ENCODE measurements at places on chromosomes 11 and 22.

- no peak for DNase-seq
Observed at GRCh38 chr11:109075976-109076375, 346.0 kb upstream of the C11orf87 start.

DNA sequence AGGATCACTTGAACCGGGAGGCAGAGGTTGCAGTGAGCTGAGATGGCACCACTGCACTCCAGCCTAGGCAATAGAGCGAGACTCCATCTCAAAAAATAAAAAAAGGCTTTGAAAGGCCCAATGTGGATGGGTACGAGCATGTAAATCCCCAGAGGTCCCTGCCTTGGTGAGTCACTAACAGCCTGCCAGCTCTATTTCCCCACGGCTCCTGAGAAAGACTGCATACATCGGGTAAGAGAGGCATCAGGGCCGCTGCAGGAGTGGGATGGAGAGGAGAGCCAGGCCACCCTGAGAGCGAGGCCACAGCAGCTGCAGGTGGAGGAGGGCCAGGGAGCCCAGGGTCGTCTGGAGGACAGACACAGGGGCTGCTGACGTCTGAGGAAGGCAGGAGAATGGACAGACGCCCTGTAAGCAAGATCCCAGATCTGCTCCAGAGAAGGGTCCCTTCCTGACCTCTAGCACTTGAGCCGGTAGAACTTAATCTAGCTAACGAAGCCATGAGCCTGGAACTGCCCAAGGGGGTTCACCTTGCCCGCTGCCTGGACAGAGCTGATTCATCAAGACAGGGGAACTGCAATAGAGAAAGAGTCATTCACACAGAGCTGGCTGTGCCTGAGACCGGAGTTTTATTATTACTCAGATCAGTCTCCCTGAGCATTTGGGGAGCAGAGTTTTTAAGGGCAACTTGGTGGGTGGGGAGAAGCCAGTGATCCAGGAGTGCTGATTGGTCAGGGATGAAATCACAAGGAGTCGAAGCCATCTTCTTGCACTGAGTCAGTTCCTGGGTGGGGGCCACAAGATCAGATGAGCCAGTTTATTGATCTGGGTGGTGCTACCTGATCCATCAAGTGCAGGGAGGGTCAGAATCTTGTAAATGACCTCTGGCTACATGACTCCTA, 5.1 kb upstream of the KRTAP5-9 start:
- DNase-seq, result no peak

DNA sequence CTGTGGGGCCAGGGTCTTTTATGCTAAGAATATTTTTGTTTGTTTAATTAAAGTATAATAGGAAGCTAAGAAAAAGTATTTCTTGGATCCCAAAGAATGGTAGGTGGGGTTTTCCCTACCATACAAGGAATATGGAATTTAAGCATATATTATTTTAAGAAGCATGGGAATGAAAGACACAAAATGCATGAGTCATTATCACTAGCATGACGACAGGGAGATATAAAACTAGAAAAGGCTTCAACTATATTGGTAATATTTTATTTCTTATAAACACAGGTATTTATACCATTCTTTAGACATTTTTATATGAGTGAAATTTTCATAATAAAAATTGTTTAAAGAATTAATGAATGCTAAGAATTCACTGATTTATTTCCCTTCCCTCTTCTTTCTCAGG, 39.3 kb upstream of the SOX6 start:
- DNase-seq, result no peak

GRCh38 chr11:116690611-116691010, 82.2 kb downstream of the BUD13 start:
- DNase-seq, result no peak

DNA sequence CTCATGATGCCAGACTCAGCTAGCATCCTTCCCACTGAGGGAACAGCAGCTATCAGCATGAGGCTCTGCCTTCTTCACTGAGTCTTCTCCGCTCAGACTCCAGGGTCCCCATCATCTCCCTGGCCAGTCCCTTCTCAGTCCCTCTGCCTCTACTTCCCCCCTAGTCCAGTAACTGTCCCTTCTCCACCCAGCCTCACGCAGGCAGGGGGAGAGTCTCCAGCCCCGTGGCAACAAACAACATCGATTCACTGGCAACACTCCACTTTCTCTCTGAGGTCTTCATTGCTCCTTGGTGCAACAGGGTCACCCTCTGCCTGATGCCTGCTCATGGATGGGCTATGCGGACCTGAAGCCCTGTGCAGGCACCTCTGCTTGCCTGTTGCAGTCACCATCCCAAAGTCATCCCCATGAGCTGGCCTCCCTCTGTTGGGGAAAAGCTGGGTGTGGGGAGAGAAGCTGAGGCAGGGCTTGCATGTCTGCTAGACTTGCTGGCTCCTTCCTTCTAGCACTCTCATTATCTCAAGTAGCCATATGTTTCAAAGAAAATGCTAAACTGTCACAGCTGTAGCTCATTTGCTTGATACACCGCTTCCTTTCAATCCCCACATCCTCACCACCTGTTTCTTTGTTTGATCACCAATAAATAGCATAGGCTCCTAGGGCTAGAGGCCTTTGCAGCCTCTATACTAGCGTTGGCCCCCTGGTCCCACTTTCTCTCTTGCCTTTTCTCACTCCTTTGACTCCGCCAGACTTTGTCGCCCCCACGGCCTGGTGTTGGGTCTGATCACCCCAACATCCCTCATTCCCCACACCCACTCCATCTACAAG, 4.3 kb upstream of the BCR start:
- no peak for DNase-seq

DNA sequence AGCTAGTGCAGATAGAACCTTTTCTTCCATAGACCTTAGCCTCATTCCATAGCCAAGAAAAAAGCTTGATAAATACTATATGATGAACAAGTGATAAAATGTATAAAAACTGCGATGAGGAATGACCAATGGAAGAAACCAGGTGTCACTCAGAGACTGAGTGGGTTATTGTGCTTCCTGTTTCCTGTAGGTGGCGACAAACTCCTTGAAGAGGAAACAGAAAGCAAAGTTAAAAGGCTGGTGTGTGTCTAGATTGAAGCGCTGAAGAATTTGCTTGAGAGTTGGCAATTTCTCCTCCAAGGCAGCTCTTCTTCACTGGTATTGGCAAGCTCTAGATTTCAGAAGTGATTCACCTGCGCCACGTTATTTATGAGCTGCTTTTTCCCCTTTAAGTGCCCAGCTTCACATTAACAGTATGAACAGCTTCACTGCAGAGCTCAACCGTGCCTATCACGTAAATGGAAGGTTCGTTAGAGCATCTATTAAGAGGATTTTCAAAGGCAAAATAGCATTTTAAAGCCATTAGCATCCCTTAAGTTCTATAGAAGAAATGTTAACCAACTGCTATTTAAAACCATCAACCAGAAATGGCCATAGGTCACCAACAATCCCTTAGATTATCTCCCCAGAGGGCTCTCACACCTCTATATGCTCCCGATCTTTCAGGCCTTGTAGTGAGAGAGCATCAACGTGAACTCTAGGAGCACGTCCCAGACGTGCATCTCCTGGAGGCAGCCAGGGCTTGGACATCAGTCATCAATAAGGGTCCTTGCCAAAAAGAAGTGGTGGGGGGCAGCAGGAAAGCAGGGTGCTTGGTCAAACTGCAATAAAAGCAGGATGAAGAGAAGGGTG, 179.4 kb downstream of the CADM1 start:
- no peak for DNase-seq

DNA sequence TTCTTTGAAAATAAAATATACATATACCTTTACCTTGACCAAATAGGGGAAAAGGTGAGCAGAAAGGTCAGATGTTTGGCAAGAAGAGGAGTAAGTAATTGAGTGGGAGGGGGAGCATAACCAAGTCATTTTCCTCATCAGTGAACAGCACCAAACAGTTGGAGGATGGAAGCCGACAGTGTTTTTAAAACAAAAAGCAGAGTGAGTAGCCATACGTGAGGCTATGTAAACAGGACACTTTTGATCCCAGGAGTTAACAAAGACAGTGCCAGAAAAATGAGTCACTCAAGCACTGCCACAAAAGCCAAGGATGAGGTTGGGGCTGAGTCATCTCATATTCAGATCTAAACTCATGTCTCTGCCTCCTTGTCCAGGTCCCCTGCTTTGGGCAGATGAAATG, 734.7 kb downstream of the KCNA4 start:
- DNase-seq, result no peak

DNA sequence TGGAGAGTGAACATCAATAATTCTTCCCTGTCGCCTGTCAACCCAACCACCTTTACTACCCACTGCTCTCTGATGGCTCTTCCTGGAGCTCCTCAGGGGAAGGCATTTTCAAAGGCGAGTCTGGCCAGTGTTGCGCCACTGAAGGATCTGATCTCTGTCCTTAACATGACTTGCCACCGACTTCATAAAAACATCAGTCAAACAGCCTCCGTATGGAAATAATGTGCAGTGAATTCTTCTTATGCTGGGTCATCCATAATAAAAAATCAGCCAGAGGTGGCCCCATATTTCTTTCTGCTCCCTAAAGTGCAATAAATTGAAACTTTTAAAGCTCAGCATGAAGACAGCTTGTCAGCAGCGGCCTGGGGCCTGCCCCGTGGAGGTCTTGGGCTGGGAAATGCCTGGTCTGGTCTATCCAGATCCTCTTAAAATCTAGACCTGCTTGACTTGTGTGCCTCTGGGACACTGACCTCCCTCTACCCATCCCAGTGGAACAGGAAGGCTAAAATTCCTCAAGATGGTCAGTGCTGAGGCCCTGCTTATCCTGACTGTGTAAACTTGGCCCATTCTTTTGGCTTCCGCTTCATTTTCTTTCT, 199.5 kb downstream of the MYO18B start:
- DNase-seq, result no peak

- DNase-seq, result no peak
Observed at GRCh38 chr11:30585125-30585891, 845 bp downstream of the MPPED2 start.

Data from stimulated activated CD8-positive, alpha-beta memory T cell treated with anti-CD3 and anti-CD28 coated beads, Interleukin-7, amount 100 ng/mL, for 24 hours (primary cell).